ENCODE measurements at places on chromosomes 16 and 17.
A peak's percentile ranks its signal among the peaks of the same experiment; 100 is the strongest.

DNA sequence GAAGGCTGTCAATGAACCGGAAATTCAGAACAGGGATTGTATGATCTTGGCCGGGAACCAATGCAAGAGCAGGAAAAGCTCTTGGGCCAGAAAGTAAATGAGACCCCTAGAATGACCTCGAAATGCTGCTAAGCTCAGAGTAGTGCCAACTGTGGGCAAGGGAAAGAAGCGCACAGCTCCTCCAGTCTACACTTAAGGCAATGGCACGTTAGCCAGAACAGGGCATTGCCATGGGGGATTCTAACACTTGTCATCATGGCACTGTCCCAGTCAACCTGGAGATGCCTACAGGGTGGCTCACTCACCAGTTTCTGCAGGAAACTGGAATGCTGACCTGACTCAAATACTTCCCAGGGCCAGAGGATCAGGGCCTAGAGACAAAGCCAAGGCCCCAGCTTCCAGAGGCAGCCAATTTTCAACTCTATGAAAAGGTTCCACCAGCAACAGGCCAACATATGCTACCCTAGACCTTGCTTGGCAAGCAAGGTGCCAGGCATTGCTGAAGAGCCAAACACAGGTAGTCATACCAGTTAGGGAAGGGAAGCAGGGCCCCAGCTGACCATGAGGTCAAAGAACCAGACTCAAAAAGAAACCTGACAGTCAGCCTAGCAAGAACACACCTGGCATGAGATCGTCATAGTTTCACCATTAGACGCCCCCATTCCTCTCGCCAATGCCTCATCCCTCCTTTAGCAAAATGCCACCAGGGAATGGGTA is 34.9 kb downstream of the ARHGAP17 start:
- peak; percentile 80 for ATAC-seq

- no peak for ATAC-seq
Observed at GRCh38 chr17:43224146-43224705, 4.2 kb downstream of the CCDC200 start.

GRCh38 chr16:17168181-17168580 is 302.6 kb downstream of the XYLT1 start:
- no peak for ATAC-seq

- no peak for ATAC-seq
Observed at GRCh38 chr16:16778332-16778731, 399.4 kb downstream of the NPIPA7 start.

GRCh38 chr16:85544016-85544415 is 69.1 kb upstream of the GSE1 start:
- ATAC-seq = no peak

DNA sequence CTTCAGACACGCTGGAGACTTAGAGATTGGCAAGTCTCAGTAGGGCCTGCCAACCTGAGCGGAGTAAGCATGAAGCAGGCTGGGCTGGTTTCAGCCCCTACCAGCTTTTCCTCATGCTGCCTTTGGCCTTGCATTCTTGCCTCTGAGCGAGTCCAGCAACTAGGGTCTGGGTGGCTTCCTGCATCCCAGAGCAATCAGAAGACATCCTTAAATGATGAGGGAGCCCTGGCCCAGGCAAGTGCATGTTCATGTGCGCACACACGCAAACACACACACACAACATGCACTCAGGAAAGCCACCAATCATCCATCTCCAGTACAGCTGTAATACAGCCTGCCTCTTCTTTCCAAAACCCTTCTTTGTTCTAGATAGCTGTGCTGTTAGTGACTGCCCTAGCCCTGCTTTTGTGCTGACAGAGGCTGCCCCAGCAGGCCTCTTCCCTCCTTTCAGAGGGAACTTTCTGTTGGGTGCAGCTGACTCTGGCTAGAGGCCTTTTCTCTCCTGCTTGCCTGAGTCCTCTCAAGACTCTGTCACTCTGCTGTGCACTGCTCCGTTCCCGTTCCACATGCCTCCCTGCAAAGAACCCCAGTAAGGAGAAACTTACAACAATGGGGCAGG is 30.7 kb upstream of the TBX2 start:
- no peak for ATAC-seq

- no peak for ATAC-seq
Observed at GRCh38 chr16:88297178-88297720, 85.5 kb upstream of the ZNF469 start.

DNA sequence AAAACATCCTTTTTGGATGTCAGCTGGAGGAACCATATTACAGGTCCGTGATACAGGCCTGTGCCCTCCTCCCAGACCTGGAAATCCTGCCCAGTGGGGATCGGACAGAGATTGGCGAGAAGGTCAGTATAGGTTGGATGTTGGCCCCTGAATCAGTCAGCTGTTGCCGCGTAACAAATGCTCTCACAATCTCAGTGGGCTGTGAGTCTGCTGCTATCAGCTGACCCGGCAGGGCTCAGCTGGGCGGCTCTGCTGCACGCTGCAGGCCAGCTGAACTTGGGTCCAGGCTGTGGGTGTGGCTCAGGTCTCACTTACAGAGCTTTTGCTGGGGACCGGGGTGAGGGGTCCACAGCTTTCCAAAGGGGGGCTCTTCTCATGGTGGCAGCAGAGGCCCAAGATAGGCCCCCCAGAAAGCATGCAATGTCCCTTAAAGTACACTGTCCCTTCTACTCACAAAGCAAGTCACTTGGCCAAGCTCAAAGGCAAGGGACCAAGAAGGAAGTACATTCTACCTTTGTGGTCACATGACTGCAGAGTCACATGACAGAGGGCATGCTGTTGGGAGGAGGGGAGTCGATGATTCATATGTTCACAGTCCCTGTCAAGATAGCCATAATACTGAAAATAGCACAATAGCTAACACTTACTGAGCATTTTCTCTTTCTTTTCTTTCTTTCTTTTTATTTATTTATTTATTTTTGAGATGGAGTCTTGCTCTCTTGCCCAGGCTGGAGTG is 134.2 kb downstream of the ABCC1 start:
- no peak for ATAC-seq

DNA sequence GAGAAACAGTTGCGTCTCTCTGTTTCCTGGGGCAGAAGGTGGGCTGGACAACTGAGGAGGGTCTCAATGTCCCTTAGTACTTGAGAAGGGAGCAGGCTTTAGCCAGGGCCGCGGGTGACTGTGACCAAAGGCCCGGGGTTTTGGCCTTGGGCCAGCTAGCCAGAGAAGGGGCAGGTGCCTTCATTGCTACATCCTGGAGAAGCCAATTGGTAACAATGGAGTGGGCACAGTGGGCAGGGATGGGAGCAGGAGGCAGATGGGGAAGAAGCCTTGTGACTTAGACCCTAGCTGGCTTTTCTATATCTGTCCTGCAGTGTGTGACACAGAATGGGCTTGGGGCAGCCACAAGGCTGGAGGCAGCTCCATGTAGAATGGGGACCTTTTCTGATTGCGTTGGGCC is 46.0 kb downstream of the CLEC16A start:
- no peak for ATAC-seq

GRCh38 chr16:58046936-58047335 is 21.4 kb downstream of the MMP15 start:
- no peak for ATAC-seq

DNA sequence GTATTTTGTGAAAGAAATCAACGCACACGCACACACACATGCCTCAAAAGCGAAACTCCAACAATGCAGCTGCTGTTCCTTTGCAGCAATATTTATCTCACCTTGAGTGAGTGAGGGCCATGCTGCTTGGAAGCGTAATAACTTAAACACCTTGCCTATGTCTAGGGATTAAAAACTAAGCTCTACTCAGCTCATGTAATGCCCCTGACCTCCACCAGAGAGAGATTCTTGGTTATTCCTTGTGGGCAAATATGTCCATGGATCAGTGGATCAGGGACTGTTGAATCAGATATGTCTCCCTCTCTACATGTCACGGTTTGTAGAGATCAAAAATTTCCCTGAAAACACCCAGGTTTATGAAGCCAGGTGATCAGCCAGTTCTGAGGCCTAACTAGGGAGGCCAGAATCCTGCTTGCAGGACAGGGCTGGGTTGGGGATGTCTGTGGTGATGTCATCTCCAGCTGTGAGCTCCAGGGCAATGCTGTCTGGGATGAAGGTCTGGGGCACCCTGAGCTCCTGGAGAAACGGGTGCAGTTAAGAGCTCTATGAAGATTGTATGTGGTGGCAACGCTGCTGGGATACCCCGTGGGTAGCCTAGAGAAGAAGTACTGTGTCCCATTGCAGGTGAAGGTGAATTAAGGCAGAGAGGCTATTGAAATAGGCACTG is 149.4 kb downstream of the KCNJ12 start:
- no peak for ATAC-seq

- ATAC-seq = no peak
Observed at GRCh38 chr17:17749921-17750320, 68.7 kb downstream of the RAI1 start.

DNA sequence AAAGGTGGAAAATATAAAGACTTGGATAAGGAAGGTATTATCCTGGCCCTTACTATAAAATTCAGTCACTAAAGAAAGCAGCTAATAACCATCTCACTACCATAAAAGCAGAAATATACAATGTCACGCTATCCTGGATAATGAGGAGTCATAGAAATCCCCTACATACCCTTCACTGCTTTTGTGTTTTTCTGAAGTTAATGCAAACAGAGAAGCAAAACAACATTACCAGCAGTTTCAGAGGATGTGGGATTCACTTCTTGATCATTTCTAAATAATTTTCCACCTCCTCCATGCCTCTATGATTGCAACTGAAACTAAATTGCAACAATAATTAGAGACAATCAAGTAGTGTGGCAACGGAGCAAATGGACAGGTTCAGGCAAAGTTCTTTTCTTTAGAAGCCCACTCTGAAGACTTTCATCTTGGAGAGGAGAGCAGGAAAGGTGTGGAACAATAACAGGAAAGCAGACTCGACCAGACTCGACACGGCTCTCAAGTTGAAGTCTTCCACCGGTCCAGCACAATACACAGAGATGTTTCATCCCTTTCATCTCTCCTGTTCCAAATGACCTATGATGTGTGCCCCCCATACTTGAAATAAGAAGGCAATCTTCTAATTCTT is 10.2 kb downstream of the CYTH1 start:
- peak; percentile 79 for ATAC-seq

DNA sequence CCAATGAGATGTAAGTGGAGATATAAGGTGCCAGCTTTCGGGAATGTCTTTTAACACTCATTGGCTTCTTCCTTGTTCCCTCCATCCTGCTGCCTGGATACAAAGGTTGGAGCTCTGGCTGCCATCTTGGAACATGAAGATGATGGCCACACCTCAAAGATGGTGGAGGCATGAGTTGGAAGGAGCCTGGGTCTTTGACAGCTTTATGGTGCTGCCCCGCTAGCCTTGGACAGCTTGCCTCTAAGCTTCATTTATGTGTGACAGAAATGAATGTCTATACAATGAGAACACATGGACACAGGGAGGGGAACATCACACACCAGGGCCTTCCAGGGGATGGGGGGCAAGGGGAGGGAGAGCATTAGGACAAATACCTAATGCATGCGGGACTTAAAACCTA is 13.6 kb downstream of the GP2 start:
- ATAC-seq = no peak

- no peak for ATAC-seq
Observed at GRCh38 chr17:58667934-58668597, 23.8 kb downstream of the TEX14 start.

- no peak for ATAC-seq
Observed at GRCh38 chr16:24745791-24746190, 16.3 kb downstream of the TNRC6A start.

- peak; percentile 61 for ATAC-seq
Observed at GRCh38 chr16:15482068-15482747, 47.8 kb downstream of the BMERB1 start.

DNA sequence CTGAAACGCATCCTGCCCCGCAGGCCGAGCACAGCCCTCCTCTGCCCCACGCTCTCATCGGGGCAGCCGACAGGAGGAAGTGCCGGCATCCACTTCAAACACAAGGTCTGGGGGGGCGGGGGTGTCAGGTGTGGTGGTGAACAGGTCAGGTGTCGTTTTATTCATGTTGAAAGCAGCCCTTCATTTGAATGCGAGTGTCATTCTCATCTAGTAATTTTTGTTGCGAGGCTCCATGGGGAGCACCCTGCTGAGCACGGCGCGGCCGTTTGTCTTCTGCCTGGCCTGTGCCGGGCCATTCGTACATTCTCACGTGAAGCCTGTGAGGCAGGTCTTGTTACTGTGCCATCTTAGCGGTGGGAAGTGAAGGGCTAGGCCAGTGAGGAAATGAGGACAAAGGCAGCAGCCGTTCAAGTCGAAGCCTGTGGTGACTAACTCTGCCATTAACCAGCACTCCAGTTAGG is 1.9 kb downstream of the ACSF3 start:
- no peak for ATAC-seq

GRCh38 chr17:40095944-40096791 is 4.2 kb downstream of the NR1D1 start:
- ATAC-seq = peak; percentile 84

GRCh38 chr16:85550953-85551924 is 61.9 kb upstream of the GSE1 start:
- ATAC-seq = no peak

- ATAC-seq = no peak
Observed at GRCh38 chr16:86504315-86505184, 5.8 kb upstream of the FOXF1 start.
